Skin of body (tissue), 3 donors: ENCODE measurements at places on chromosomes 1 and 21.

DNA sequence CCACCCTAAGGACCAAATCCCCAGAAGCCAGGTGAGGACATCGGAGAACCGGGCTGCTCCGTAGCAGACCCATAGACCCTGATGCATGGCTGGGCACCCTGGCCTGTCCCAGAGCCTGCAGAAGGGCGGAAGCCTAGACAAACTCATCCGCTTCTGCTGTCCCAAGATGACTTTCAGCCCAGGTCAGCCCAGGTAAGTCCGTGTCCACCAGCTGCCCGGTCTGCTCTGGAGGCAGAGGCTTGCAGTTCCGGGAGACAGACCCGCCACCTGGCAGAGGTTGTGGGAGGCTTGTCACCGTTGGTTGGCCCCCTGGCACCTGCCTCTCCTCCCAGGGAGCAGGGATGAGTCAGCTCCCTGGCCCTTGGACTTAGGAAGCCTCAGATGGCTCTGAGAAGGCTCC, 22.8 kb upstream of the POFUT2 start:
- DNase-seq: no peak

GRCh38 chr1:76186554-76187170, 112.1 kb downstream of the ST6GALNAC3 start:
- DNase-seq: no peak

DNA sequence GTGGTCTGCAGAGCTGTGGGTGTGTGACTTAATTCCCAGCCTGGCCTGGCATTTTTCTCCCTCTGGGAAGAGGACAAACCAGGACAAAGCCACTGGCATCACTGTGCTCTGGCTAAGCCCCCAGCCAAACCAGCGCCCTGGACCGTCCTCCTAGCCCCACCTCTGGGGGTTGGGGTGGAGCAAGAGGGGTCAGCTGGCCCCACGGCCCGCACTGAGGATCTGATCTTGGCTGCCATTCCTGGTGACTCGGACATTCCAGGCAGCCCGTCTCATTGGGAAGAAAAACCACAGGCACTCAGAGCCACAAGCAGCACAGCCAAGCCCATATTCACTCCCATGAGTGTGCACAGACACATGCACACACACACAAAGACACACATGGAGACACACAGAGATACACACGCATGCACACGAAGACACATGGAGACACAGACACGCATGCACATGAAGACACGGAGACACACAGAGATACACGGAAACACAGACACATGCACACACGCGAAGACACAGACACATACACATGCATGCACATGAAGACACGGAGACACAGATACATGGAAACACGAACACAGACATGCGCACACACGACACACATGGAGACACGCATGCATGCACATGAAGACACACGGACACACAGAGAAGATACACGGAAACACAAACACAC, 2.3 kb upstream of the MXRA8 start:
- peak; percentile 39 for DNase-seq

DNA sequence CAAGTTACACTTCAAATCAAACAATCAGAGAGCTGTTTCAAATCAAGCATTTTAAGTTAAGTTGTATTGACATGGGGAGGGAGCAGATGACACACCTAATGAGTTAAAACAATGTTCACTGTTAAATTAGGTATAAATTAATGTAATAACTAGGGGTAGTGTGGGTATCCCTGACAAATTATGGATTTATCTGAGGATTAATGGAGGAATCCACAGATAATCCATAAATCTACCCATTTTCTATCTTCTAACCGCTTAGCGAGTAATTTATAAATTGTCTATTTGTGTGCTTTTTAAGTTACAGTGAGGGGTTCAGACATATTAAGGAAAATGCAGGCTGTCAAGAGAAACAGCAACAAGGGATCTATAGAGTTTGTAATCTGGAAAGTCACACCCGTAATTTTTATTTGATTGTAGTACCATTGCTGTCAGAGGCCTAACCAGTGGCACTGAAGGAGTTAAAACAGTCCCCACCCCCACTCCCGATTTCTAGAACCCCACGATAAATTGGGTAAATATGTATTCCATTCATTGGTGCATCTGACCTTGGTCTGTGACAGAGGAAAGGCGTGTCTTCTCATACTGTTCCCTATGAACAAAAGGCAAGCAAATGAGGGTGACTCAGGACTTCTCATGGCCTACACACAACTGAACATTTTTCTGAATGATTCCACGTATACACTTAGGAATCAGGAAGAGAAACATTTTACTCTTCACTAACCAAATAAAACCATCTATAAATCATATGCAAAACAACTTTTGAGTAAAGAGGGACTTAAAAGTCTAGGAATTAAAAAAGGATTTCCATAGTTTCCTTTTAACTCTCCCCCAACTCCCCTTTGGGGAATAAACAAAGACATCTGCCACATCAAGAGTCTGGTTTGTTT, 7.4 kb downstream of the IRF2BP2 start:
- peak; percentile 97 for DNase-seq

DNA sequence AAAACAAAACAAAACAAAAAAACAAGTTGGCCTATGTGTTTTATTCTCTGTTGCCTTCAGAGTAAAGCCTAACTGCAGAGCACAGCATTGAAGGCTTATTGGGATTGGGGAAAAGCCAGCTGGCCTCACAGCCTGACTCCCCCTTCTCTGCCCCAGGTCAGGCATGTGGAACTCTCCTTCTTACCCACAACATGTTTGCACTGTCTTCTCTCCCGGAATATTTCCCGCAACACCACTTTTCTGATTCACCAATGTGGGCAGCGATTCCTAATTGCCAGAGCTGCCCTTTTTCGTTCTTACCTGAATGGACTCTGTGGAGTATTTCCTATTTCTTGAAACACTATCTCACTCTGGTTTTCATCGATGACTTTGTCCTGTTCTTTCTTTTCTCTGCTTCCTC, 2.8 kb upstream of the TARBP1 start:
- no peak for DNase-seq

- DNase-seq: peak; percentile 52
Observed at GRCh38 chr21:26842300-26842699, 2.9 kb downstream of the ADAMTS1 start.

DNA sequence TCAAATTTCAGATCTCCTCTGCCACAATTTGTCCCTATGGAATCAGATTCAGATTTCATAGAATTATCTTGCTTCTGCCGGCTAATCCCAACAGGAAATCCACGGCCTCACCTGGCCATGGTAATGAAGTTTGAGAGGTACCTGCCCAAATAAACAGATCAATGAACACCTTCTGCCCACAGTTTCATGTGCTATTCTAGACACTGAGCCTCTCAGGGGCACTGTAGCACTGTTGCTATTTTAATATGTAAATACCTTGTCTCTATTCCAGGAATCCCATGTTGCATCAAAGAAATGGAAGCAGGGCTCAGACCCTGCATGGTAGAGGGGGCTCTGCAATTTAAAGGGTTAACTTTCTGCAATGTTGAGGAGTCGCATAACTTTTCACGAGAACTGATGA, 593.1 kb downstream of the PTBP2 start:
- DNase-seq: no peak

DNA sequence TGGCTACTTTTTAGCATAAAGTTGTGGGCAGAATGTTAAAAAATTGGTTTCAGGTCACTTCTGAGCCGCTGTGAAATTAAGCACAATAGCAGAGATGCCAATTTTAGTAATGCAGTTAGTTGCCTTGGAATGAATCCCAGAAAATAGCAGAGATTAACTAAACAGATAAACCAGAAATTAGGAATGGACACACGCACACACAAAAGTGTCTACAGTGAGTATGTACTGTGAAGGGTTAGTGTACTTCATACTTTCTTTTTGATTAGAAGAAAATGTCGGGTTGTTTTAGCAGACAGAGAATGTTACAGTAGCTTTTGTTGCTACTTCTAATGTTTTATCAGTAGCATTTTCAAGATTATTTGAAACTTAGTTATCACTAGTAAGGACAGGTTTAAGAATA, 106.7 kb downstream of the LEPR start:
- no peak for DNase-seq

DNA sequence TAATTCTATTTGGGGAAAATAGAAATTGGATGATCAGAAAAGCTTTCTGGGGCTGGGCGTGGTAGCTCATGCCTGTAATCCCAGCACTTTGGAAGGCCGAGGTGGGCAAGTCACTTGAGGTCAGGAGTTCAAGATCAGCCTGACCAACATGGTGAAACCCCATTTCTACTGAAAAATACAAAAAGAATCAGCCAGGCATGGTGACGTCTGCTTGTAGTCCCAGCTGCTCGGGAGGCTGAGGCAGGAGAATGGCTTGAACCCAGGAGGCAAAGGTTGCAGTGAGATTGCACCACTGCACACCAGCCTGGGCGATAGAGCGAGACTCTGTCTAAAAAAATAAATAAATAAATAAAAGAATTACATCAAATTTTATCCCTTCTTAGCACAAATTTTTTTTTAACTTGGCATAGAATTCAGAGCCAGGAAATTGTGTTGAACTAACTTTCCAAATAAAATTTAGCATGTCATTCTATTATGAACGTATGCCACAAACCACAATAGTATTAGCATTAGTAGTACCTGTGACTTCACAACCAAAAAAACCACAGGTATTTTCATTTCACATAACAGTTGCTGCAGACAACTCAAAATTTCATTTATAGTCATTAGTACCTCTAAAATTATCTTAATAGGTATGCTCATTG, 4.5 kb upstream of the ANKRD13C start:
- no peak for DNase-seq

- no peak for DNase-seq
Observed at GRCh38 chr1:57249511-57249910, 174.3 kb downstream of the DAB1 start.

- no peak for DNase-seq
Observed at GRCh38 chr1:92487078-92487605, 417 bp upstream of the GFI1 start.
